Thoracic aorta (tissue), 2 donors: ENCODE measurements at places on chromosomes 4 and X. TPM values are rescaled to one million over a fixed set of nuclear protein-coding genes. Genes with fewer than 3 reads are reported as not detected.
A peak's percentile ranks its signal among the peaks of the same experiment; 100 is the strongest.

DNA sequence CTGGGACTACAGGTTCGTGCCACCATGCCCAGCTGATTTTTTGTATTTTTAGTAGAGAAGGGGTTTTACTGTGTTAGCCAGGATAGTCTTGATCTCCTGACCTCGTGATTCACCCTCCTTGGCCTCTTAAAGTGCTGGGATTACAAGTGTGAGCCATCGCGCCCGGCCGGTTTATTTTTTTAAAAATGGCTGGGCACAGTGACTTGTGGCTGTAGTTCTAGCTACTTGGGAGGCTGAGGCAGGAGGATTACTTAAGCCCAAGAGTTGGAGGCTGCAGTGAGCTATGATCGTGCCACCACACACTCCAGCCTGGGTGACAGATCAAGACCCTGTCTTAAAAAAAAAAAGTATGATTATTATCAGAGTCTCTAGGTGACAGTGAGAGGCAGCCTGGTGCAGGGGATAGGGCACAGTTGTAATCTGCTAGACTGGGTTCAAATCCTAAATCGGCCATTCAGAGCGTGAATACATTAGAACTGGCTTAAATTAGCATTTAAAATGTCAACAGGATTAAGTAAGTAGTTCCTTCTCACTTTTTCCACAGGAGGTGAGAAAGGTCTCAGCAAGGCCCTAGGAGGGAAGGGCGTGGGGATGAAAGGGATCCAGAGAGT, 435 bp upstream of the MGST2 start:
- peak overlapping the region; percentile 86 for H3K4me3 ChIP-seq
- DNase-seq: no peak
- H3K27ac ChIP-seq: peak overlapping the region; percentile 90

- no peak for DNase-seq
- no peaks in the 10 kb centered on the region for H3K27me3 ChIP-seq
- no peaks in the 10 kb centered on the region for H3K4me1 ChIP-seq
These were observed 15.8 kb upstream of the CT45A1 start for GRCh38 chrX:135697601-135698000.

The CNGA1 gene
- total RNA-seq: 0.28 TPM

The RAB39B gene
- 0.14 TPM for total RNA-seq

The NOCT gene
- total RNA-seq: 10.9 TPM

The SERTM2 gene
- not detected for total RNA-seq

DNA sequence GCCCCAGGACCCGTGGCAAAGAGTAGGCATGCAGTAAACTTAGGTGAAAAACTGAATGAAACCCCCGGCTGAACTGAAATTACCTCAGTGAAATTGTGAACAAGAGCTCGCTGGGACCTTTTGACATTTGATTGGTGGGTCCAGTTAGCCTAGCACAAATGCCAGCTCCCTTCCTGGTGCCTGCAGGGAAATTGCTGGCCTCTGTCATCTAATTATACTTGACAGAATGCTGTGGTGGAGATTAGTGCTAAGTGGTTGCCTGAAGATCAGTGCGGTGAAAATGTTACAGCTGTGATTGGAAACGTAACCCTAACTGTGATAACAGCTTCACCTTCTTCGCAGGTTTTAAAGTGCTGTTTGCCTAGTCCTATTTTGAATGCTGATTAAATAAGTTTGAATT, 43.0 kb downstream of the ADD1 start:
- no peaks in the 10 kb centered on the region for H3K27me3 ChIP-seq
- DNase-seq: no peak
- no peaks in the 10 kb centered on the region for H3K4me1 ChIP-seq
- no peak overlapping the region for H3K27ac ChIP-seq
- H3K4me3 ChIP-seq: no peak overlapping the region

GRCh38 chr4:15402146-15402545, 25.7 kb upstream of the C1QTNF7 start:
- no peak for DNase-seq
- H3K4me3 ChIP-seq: peak overlapping the region; percentile 3

The SATL1 gene
- total RNA-seq: not detected

- no peaks in the 10 kb centered on the region for H3K27me3 ChIP-seq
- H3K36me3 ChIP-seq: no peaks in the 10 kb centered on the region
- H3K4me3 ChIP-seq: no peak overlapping the region
- peak; percentile 25 for DNase-seq
These were observed 287.8 kb downstream of the RAPGEF2 start for GRCh38 chr4:159390648-159391047.

DNA sequence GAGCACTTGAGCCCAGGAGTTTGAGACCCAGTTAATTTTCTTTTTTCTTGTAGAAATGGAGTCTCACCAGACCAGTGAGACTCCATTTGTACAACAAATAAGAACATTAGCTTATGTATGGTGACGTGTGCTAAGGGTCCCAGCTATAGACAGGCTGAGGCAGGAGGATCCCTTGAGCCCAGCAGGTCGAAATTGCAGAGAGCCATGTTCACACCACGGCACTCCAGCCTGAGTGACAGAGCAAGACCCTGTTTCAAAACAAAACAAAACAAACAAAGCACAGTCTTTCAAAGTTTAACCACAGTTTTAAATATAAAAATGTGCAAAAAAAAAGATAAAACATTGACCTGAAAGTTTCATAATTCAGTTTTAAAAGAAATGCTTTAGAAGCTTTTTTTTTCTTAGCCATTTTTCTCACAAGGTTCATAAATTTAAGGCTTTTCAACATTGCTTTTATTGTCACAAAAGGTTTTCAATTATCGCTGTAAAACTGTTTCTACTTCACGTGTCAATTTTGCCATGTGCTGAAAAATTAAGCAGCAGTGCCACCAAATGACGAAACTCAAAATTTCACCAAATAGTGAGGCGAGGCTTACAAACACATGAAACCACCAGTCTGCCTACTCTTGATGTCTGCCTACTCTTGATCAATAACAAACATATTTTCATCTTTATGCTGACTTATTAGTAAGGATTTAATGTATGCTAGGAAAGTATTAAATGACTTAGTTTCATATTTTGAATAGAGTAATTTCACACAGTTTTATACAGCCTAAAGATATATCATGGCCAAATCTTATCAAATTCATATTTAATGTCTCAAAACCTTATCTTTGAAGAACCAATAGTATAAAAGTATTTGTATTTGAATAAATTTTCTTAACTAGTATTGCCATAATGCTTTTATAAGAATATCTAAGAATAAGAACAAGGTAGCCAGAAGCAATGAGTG, 126.3 kb downstream of the NEK1 start:
- no peaks in the 10 kb centered on the region for H3K4me1 ChIP-seq
- no peaks in the 10 kb centered on the region for H3K36me3 ChIP-seq
- H3K27ac ChIP-seq: no peak overlapping the region
- H3K4me3 ChIP-seq: no peak overlapping the region

- H3K27me3 ChIP-seq: no peaks in the 10 kb centered on the region
- no peak overlapping the region for H3K27ac ChIP-seq
- no peaks in the 10 kb centered on the region for H3K4me1 ChIP-seq
- H3K4me3 ChIP-seq: no peak overlapping the region
These were observed 77.9 kb downstream of the SLC7A11 start for GRCh38 chr4:138164208-138164607.

DNA sequence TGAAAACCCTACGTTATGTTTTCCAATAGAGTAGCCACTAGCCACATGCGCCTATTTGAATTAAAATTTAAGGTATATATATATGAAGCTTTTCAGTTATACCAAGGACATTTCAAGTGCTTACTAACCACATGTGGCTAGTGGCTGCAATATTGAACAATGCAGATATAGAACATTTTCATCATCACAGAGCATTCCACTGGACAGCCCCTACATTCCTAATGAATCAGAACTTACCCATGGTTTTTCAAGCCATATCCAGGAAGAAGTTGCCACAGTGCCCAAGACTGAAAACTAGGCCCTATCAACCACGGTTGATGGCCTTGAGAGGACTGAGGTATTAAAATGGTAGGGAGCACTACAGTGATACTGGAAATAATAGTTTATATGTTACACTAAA, 29.7 kb downstream of the NEK1 start:
- no peaks in the 10 kb centered on the region for H3K27me3 ChIP-seq
- H3K4me1 ChIP-seq: no peaks in the 10 kb centered on the region
- H3K4me3 ChIP-seq: no peak overlapping the region
- peaks cover 18% of the 10 kb centered on the region for H3K36me3 ChIP-seq
- no peak for DNase-seq

The ADAM29 gene
- total RNA-seq: not detected

GRCh38 chr4:3814053-3814570, 47.9 kb downstream of the ADRA2C start:
- H3K27me3 ChIP-seq: no peaks in the 10 kb centered on the region
- no peak for DNase-seq
- H3K27ac ChIP-seq: no peak overlapping the region
- no peaks in the 10 kb centered on the region for H3K4me1 ChIP-seq

The TMSB4X gene
- total RNA-seq: 3,886 TPM

- H3K4me1 ChIP-seq: peaks cover 15% of the 10 kb centered on the region
- H3K27me3 ChIP-seq: peaks cover 13% of the 10 kb centered on the region
- H3K27ac ChIP-seq: no peak within 1 kb of the TSS
- no peak for DNase-seq
- H3K36me3 ChIP-seq: no peaks in the 10 kb centered on the region
These were observed at the start of gene PRDM8 for GRCh38 chr4:80196922-80197573. Gene PRDM8, plus strand, starts transcription at chr4:80197503. Its CDS starts 2,578 bp downstream, at chr4:80200081.

GRCh38 chr4:26356081-26356501, 35.3 kb downstream of the RBPJ start:
- no peak for DNase-seq
- H3K27ac ChIP-seq: no peak overlapping the region
- no peaks in the 10 kb centered on the region for H3K27me3 ChIP-seq

DNA sequence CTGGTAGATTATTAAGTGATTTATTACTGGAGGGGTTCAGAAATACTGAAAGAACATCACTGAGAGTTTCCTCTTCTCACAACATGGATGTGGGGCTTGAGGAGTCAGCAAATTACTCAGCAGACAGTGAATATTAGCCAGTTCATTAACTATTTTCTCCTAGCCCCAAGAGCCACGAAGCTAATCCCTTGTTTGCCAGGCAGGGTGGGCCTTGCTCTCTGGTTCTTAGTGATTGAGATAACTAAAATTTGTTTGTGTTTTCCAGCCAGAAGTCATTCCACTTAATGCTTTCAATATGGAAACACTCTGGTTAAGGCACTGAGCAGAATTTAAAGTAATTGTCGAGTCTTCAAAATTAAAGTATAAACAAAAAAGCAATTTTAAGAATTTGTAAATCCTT, 40.1 kb upstream of the PASD1 start:
- H3K4me3 ChIP-seq: no peak overlapping the region
- H3K27ac ChIP-seq: no peak overlapping the region
- H3K4me1 ChIP-seq: no peaks in the 10 kb centered on the region
- no peaks in the 10 kb centered on the region for H3K36me3 ChIP-seq

The H2BW2 gene
- not detected for total RNA-seq

The NEXMIF gene
- total RNA-seq: 2.2 TPM

DNA sequence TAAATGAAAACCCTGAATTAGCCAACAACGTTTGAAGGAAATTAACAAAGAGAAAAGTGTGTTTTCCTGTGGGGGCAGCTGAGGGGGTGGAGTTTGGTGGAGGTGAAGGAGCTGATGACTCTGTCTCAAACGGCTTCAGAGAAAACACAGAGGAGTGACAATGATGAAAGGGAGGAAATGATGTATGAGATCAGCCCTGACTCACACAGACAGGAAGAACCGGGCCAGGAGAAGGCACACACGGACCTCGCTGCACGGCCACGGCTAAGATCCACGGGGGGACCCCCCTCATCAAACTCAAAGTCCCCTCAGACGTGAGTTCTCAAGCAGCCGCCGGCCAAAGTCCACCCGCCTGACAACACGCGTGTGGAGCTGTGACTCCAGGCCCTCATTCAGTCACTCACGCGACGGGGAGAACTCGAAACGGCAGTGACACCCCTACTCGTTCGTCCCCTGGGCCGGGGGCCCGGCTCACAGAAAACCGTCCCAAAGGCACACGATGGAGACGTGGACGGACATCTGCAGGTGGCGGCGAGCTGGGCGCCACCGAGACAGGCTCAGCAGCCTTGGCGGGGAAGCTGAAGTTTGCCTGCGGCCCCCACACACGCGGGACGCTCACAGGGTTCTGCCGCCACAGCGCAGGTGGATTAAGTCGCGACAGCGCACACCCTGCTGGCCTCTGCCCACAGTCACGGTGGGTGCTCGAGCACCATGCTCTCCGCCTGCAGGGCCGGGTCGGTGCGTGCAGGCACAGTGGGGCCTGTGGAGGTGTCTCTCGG, 28.8 kb downstream of the PPP2R3B start:
- H3K4me1 ChIP-seq: no peaks in the 10 kb centered on the region
- H3K36me3 ChIP-seq: peaks cover 6% of the 10 kb centered on the region
- H3K27me3 ChIP-seq: no peaks in the 10 kb centered on the region
- no peak for DNase-seq

GRCh38 chr4:25367877-25368276, 9.2 kb upstream of the ANAPC4 start:
- no peak overlapping the region for H3K4me3 ChIP-seq
- no peak for DNase-seq
- H3K4me1 ChIP-seq: no peaks in the 10 kb centered on the region
- no peaks in the 10 kb centered on the region for H3K36me3 ChIP-seq

- DNase-seq: no peak
- H3K4me3 ChIP-seq: peak overlapping the region; percentile 39
- peak overlapping the region; percentile 56 for H3K27ac ChIP-seq
- H3K4me1 ChIP-seq: peaks cover 14% of the 10 kb centered on the region
These were observed 27.5 kb upstream of the ESX1 start for GRCh38 chrX:104282166-104282725.

DNA sequence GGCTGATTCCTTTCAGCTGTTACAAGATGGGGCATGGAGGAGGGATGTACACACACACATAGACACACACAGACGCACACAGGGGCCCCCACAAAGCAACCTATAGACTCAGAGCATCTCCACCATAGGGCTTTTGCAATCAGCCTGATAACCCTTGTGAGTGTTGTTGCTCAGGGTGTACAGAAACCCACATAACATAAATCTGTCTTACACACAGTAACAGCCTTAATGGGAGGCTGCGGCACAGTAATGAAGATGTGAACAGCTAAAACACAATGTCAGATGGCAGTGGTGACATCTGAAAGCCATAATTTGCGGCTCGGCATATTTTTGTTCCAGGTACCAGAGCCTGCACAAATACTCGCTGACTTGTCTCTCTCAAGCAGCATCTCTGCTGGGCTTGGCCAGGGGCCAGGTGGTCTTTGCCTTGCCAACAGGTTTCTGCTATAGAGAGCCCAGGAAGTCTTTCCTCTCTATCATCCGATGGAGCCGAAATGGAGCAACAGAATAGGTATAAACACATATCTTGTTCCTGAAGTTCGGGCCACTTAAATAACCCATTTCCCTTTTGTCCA, 357.2 kb upstream of the GATB start:
- no peak overlapping the region for H3K27ac ChIP-seq
- no peaks in the 10 kb centered on the region for H3K4me1 ChIP-seq
- H3K27me3 ChIP-seq: no peaks in the 10 kb centered on the region
- H3K36me3 ChIP-seq: no peaks in the 10 kb centered on the region

- H3K4me1 ChIP-seq: peaks cover 9% of the 10 kb centered on the region
- no peak for DNase-seq
- no peak within 1 kb of the TSS for H3K4me3 ChIP-seq
- no peaks in the 10 kb centered on the region for H3K36me3 ChIP-seq
These were observed at the start of gene C4orf51 for GRCh38 chr4:145679991-145680455. Gene C4orf51, plus strand, starts transcription at chr4:145680146. Its CDS starts 58 bp downstream, at chr4:145680204.

The SPOCK3 gene
- not detected for total RNA-seq

The IL13RA2 gene
- 19.2 TPM for total RNA-seq

The WNK3 gene
- 3.7 TPM for total RNA-seq

The DCAF4L1 gene
- not detected for total RNA-seq
